ENCODE measurements at places on chromosomes 12 and 14.

DNA sequence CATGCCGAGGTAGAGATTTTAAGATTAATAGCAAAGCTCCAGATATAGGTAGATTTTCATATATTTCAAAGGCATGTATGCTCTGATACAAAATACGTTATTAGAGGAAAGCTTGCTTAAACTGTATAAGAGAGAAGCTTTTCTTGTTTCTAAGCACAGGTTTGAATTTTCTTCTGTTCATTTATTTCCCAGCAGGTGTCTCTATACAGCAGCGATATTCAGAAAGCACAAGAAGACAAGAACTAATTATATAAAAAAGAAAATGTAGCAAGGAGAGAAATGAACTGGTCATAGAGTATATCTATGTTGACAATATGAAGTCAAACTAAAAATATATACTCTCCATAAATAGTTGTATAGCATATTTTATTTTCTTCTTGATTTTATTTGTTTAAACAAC, 307.4 kb upstream of the NOVA1 start:
- no peak for DNase-seq

- no peak for DNase-seq
Measured at GRCh38 chr12:16984484-16984883, 378.5 kb upstream of the LMO3 start.

DNA sequence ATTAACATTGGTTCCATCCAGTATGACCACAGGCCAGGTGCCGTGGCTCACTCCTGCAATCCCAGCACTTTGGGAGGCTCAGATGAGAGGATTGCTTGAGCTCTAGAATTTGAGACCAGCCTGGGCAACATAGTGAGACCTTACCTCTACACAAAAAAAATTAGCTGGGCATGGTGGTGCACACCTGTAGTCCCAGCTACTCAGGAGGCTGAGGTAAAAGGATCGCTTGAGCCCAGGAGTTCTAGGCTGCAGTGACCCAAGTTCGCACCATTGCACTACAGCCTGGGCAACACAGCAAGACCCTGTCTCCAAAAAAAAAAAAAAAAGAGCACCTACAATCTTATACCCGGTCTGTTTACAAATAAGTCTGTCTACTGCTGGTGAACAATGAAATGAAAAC, 9.9 kb downstream of the LTA4H start:
- no peak for DNase-seq

GRCh38 chr14:73437206-73437605, 21.1 kb downstream of the NUMB start:
- DNase-seq = no peak

DNA sequence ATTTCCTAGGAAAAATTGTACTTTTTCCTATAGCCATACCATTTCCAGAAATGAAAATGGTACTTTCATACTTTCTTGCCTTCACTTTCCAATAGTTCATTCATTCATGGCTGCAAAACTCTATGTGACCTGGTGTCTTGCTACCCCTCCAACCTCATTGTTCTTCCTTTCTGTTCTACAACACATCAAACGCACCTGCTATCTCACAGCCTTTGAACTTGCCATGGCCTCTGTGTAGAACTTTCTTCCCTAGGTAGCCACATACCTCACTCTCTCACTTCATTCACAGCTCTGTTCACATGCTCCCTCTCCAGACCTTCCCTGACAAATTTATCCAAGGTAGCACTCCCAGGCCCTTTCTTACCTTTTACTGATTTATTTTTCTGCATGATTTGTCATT, 149.2 kb downstream of the DUSP6 start:
- DNase-seq = no peak

DNA sequence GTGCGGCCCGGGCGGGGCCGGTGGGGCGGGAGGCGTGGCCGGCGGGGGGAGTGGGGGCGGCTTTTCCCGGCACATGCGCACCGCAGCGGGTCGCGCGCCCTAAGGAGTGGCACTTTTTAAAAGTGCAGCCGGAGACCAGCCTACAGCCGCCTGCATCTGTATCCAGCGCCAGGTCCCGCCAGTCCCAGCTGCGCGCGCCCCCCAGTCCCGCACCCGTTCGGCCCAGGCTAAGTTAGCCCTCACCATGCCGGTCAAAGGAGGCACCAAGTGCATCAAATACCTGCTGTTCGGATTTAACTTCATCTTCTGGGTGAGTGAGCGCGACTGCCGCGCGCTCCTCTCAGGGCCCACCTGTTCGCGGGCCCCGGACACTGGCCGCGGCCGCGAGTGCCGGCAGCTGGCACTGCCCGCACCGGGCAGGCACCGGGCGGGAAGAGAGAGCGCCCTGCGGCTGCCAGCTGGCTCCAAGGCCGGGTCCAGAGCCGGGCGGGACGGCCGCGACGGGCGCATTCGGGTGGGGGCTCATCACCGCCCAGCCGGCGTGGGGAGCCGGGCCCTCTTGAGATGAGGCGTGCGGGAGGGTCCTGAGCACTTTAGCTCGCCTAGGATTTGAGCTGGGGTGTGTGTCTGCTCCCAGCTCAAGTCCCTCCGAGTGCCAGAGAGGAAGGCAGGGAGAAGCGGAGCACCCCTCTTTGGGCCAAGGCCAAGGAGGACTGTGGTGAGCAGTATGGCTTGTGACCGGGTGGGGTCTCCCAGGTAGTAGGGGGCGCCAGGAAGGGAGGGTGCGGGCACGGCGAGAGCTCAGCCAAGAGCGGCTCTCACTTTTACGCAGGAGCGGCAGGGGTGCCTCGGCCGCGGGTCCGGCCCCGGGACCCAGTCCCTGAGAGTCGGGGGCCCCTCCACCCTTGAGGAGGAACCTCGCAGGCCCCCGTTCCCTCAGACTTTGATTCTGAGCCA, at the start of gene CD9:
CD9 (plus strand) TSS at position 145 of the 957 bp plus-strand sequence; CDS start at position 245, 100 bp downstream.
- DNase-seq = peak; percentile 77

Data from GM13977 (cell line).